Omental fat pad (tissue), 4 donors: ENCODE measurements at places on chromosomes 2 and 18. TPM values are rescaled to one million over a fixed set of nuclear protein-coding genes. Genes with fewer than 3 reads are reported as not detected.

DNA sequence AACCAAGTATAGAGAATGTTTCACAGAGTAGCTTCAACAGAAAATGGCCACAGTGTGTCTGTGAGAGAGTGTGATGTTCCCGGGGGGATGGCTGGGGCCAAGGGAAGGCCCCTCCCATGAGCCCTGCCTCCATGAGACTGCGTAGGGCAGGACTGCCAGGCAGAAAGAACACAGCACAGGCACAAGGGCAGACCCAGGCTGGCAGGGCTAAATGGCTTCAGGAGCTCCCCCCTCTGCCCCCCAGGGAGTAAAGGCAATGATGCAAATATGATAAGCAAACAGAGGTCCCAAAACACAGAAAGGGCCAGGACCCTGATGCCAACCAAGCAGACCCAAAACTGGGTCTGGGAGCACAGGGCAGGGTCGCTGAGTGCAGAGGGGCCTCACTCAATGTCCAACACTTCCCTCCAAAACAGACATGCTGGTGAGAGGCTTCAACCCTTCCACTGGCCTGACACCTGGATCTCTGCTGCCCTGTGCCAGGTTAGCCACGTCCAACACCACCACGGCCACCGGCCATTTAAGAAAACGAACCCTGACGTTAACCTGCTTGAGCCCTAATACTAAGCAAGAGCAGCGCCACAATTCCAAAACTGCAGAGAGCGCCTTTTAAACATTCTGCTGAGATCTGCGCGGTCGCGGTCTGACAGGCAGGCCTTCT, 90.3 kb downstream of the HDAC4 start:
- peak; percentile 21 for DNase-seq

DNA sequence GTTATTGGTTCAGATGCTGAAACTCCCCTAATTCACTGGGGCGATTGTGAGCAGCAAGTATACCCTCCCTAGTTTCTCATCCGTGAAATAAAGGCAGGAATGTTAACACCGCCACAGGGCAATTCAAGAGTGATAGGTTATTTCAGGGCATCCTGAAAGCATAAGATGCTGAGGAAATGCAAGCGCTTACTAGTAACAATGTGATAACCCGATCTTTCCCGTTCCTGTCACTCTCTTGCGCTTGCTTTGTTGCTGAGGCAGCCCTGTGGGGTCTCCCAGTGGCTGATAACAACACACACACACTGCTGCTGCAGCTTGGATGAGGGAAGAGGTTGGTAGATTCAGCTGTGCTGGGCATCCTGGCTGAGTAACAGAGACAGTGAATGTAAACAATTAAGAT, 259.3 kb downstream of the AGPS start:
- no peak for DNase-seq

DNA sequence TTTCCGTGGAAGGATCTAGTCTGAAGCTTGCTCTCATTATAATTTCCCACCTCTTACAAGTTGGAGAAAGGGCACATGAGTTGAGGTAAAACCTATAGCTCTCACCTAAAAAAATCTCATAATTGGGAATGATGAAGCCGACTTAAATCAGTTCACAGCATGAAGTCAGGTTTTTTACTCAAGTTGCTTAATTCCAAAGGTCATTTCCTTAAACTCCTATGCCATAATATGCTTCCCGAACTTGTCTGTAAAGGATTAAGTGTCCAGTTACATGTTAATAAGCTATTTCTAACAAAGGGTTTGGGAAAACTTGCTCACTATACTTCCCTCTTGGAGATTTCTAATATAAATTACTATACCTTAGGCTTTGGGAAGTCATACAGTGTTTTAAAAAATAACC, 481.2 kb downstream of the NUP35 start:
- no peak for DNase-seq

DNA sequence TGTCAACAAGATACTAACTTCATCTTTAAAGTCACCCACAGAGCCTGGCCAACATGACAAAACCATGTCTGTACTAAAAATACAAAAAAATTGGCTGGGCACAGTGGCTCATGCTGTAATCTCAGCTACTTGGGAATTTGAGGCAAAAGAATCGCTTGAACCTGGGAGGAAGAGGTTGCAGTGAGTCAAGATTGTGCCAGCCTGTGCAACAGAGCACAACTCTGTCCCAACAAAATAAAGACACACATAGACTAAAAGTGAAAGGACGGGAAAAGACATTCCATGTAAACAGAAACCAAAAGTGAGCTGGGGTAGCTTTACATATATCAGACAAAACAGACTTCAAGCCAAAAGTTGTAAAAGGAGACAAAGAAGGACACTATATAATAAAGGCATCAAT, 34.8 kb downstream of the USP34 start:
- DNase-seq = no peak

GRCh38 chr18:73690222-73690621, 457.4 kb downstream of the FBXO15 start:
- DNase-seq = no peak

DNA sequence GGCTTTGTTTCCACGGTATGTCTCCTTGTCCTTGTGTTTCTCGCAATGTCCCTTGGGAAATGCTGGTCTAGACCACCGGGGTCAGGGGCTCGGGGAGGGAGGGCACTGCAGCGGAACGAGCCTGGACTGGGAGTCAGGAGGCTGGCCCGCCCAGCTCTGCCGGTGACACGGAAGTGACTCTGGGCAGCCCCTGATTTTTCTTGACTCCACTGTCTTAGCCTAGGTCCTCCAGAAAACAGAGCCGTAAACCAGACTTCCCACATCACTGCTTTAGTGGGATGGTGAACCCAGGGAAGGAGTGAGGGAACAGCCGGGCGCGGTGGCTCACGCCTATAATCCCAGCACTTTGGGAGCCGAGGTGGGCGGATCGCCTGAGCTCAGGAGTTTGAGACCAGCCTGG, 144.2 kb downstream of the ASB1 start:
- no peak for DNase-seq

GRCh38 chr2:62467475-62468321, 38.3 kb downstream of the TMEM17 start:
- DNase-seq = no peak

DNA sequence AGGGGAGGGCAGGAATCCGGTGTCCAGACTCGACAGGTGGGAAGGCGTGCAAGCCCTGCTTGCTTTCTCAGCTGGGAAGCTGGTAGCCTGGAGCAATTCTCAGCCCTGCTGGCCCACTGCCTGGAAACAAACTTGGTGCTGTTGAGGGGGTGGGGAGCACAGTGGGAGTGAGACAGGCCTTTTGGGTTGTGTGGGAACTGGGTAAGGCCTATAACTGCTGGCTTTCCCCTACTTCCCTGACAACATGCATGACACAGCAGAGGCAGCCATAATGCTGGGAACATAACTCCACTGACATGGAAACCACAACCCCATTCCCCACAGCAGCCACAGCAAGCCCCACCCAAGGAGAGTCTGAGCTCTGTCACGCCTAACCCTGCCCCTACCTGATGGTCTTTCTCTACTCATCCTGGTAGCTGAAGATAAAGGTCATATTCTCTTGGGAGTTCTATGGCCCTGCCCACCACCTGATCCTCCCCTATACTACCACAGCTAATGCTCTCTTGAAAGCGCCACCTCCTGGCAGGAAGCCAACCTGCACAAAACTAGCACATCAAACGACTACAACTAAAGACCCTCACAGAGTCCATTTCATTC, 122.9 kb upstream of the ACVR1C start:
- DNase-seq = no peak

- DNase-seq = no peak
Observed at GRCh38 chr18:70454704-70455322, 166.0 kb downstream of the SOCS6 start.

GRCh38 chr18:44179693-44180092, 501.0 kb upstream of the SETBP1 start:
- no peak for DNase-seq

DNA sequence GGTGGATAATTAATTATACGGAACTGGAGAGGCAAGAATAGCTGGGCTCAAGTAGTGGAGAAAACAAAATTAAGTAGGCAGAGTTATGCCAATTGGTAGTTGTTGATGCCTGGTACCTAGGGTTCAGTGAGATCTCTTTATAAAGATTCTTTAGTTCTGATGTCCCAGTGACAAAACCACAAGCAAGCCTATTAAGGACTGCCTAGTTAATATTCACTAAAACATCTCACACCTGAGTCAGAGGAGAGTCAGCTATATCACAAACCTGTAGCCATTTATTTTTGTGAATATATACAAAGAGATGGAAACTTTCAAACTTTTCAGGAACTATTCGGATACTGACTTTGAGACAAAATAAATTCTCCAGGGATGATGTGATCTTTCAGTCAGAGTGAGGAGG, 213.9 kb upstream of the CYP26B1 start:
- no peak for DNase-seq

GRCh38 chr18:12076424-12077140, 17.1 kb upstream of the ANKRD62 start:
- no peak for DNase-seq

DNA sequence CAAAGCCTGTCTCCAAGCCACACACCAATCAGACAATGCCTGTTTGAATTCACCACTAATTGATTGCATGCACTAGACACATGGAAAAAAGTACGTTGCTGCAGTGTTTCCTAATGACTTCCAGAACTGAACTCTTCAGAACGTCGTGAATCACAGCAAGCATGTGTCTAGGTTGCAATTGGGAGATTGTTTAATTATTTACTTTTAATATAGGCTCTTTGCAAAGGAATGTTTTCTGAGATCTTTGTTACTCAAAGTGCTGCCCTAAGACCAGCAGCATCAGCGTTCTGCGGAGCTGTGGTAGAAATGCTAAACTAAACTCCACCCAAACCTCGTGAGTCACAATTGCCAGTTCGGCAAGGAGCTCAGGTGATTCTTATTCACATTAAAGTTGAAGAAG, 52.7 kb upstream of the CCDC68 start:
- no peak for DNase-seq

- no peak for DNase-seq
Observed at GRCh38 chr2:229779650-229780049, 65.3 kb upstream of the DNER start.

DNA sequence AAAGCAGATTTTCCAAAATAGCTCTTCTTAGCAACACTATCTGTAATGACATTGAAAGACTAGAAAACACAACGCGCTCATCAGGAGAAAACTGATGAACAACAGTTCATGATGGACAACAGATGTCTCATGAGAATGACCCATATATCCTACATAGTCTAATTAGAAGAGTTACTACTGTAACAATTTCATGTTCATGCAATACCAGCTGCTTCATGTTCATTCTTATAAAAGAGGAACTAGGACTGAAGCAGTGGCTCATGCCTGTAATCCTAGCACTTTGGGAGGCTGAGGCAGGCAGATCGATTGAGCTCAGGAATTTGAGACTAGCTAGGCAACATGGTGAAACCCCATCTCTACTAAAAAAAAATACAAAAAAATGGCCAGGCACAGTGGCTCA, 22.7 kb downstream of the TRAPPC8 start:
- DNase-seq = no peak

DNA sequence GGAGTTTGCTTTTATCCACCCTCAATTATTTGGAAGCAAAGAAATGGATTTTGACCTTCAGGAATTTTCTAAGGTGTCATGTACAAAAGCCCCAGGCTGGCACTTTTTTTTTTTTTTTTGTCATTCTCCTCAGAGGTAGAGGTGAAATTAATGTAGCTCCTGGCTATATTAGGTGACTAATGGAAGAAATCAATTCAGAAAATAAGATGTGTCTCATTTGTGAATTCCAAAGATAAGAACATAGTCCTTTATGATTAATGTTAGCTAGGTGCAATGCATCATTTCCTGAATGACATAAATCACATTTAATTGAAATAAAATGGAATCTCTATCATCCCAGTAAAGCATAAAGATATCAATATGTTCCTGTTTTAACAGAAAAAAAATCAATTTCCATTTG, 477.6 kb downstream of the FBXO15 start:
- DNase-seq = no peak

GRCh38 chr2:204110338-204110741, 173.8 kb downstream of the ICOS start:
- no peak for DNase-seq

DNA sequence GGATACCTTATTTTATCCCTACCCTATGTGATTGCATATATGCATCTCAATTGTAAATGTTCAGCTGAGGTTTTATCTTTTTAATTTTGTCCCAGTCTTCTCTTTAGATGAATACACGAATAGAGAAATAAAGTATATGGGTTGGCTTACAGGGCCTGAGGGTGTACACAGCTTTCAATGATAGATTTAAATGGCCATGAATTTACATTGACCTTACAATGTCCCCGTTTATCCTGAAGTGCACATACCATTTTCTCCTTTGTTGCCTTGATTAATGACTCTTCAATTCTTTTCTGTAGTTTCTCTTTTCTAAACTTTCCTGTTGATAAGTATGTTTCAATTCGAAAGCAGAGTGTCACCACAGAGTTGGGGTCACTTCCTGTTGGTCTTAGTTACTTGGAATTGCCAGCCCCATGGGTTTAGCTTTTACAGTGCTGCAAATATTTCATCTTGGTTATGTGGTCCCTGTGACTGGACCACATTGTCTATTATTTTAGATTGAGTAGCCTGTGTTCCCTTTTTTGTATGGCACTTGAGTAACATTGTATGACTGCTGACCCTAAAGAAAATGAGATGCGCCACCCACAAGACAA, 1616.3 kb upstream of the ACVR2A start:
- DNase-seq = no peak

DNA sequence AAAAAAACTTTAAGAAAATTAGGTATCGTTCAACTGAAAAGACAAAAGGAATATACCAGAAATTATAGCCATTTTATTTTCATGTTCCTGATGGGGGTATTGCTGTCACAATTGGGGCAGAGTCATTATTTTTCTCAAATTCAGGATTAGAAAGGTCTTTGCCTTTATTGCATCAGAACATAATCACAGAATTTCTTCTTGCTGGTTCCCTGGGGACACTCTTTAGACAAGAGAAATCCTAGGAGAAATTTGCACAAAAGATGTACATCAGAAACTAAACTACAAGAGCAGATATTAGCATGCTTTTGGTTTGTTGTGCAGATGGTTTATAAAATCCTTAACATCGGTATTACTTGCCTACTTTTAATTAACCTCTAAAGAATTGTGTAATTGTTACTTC, 103.2 kb downstream of the NCOA1 start:
- DNase-seq = no peak

TMEM247 gene
- total RNA-seq = not detected

CLEC4F gene
- not detected for total RNA-seq

FEV gene
- not detected for total RNA-seq

ASNSD1 gene
- total RNA-seq = 53.4 TPM

IKZF2 gene
- total RNA-seq = 13.2 TPM

POTEI gene
- 0.13 TPM for total RNA-seq

THSD7B gene
- 3.6 TPM for total RNA-seq

C1QL2 gene
- total RNA-seq = not detected

KDSR gene
- 46.3 TPM for total RNA-seq

SLC8A1 gene
- 17.5 TPM for total RNA-seq

REG1B gene
- total RNA-seq = not detected

HOXD8 gene
- total RNA-seq = 7.2 TPM

HRH4 gene
- total RNA-seq = 0.84 TPM

GNLY gene
- total RNA-seq = 1.0 TPM
